ENCODE measurements at places on chromosomes 5 and 9.

DNA sequence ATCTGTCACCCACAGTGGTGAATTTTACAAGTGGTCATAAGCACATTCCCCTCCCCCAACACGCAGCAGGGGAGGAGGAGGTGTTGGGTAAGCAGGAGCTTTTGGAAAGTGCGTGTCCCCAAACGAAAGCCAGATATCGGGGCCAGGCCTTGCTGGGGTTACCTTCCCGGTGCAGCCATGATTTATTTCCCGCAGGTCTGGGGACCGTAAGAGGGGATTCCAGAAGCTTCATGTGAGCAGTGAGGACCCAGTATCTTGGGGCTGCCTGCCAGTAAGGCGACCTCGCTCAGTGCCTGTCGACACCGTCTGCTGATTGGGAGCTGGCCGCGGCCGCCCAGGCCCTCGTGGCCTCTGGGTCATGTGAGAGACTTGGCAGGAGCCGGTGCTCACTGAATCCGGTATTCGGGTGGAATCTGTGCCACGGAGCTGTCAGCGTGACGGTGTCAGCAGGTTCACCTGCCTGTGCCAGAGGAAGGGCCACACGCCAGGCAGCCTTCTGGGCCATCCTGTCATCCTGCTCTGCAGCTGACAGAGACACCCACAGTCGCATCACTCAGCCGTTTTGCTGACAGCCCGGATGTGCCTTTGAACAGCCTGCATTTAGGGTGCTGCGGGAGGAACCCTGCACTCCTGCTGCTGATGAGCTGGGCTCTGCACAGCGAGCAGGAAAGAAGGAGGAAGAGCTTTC is 37.3 kb downstream of the SEC61B start:
- DNase-seq, result no peak

- no peak for DNase-seq
These were observed 67.8 kb downstream of the ACTBL2 start for GRCh38 chr5:57414857-57415256.

GRCh38 chr9:124270504-124271335 is 13.0 kb downstream of the NEK6 start:
- DNase-seq, result no peak

DNA sequence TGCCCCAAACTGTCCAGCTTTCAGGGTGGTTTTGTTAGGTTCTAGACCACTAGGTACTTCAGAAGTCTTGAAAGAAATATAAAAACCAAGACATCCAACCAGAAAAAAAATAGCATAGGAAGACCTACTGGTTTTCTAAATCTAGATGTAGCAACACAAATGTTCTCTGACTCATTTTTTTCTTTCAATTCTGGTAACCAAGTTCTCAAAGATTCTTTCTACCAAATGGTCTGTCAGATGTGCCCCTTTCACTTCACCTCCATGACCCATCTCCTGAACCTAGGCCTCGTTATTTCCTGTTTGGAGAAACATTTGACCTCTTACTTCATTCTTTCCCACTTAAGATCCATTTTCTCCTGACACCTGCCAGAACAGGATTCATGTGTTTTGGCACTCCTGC is 355.3 kb downstream of the KIAA0825 start:
- DNase-seq, result no peak

DNA sequence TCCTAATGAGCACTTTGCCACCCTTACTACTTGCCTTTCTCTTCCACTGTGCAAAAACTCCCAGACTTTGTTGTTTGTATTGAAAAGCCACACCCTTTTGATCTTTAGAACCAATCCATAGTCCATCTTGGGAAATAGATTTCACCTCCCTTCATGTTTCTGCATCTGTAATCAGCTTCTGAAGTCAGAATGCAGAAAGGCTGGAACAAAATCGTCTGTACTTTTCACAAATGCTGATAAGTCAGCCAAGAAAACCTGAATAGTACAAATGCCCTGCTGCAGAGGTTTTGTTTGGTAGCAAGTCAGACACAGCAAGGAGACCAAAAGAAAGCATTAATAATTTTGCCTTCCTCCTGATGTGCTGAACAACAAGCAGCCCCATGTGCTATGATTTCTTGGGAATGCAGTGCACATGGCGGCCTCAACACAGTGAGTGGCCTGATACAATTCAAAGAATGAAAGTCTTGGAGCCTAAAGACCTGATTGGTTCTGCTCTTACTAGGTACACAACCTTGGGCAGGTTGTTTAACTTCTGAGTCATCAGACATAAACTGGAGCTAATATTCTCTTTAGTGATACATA is 59.2 kb upstream of the STK32A start:
- no peak for DNase-seq

DNA sequence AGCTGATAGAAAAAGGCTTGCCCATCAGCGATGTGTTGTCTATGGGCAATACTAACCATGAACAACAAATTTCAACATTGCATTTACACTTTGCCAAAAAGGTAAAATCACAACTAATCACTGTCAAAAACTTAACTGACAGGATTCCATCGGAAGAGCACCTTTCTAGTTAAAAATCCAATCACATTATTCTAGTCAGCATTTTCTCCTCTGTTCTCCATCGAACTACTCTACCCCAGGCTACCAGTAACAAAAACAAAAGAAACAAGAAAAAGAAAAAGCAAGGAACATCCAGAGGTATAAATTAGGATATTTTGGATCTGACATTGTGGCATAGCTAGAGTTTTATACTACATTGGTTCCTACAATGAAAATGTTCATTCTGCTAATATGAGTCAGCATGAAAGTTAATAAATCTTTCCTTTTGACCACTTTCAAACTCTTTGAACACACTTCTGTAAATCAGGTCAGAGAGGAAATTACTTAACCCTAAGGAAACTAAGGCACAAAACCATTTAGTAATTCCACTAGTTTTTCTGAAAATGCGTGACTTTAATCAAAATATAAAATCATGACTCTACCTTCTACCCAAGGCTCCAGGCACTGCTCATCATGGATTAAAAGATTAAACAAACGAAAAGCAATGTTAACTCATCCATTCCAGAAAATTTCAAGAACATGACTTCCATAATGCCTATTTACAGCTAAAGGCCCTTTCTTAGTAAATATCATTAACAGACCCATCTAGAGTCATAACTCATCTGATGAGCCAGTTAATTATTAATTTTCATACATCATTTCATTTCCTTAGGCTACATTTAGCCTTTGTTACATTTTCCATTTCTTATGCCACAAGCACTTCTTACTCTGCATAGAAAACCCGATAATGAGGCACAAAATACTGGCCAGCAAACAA is 10.2 kb downstream of the GLIS3 start:
- no peak for DNase-seq

DNA sequence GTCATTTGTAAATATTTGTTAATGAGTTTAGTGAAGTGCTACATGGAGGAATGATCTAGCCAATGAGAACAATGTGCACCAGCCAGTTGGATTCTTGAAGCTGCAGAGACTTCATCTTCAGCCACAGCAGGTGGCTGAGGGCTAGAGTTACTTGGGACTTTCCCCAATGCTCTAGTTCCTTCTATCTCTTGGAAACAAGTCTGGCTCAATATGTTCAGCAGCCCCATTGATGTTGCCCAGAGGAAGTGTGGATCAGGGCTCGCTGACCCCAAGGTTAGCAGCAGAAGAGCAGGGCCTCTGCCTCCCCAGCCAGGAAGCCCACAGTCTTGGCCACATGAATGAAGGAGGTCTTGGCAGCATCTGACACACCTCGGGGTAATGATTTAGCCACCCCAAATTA is 117.5 kb downstream of the SLC1A3 start:
- no peak for DNase-seq

- no peak for DNase-seq
These were observed 13.9 kb downstream of the SLC36A1 start for GRCh38 chr5:151461312-151461711.

DNA sequence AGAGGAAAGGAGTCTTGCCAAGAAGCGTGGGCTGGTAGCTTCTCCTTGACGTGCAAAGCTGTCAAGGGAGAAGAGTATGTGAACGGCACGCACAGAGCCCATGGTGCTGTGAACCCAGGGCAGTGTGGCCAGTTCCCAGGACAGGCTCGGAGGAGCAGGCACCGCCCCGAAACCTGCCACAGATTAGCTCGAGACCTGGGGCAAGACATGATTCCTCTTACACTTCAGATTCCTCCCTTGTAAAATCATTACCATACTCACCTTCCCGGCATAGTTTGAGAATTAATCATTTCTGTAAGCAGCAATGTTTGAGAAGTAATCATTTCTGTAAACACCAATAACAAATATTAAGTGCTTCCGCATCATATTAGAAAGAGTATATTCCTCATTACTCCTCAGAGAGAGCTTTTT is 19.9 kb downstream of the GOLM1 start:
- DNase-seq, result no peak

DNA sequence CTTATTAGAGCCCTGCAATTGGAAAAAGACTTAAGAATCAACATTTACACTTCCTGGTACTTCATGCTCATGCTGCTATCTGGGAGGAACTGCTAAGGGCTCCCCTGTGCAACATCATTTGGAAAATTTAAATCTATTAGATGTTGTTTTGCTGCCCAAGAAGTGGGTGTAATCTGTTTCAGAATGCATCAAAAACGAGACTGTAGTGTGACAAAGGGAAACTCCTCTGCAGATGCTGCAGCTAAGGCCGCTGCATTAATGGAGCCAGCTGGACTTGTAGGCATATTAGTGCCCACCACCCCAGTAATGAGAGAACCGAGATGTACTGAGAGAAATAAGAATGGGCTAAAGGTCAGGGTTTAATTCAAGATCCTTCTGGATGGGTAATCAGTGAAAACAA is 11.1 kb upstream of the PAIP1 start:
- DNase-seq, result no peak

- DNase-seq, result no peak
These were observed 19.7 kb downstream of the TUSC1 start for GRCh38 chr9:25658571-25658970.

- no peak for DNase-seq
These were observed 250.1 kb downstream of the PBX3 start for GRCh38 chr9:125997196-125997823.

GRCh38 chr9:89743573-89744254 is 138.9 kb downstream of the GADD45G start:
- DNase-seq, result peak; percentile 27

DNA sequence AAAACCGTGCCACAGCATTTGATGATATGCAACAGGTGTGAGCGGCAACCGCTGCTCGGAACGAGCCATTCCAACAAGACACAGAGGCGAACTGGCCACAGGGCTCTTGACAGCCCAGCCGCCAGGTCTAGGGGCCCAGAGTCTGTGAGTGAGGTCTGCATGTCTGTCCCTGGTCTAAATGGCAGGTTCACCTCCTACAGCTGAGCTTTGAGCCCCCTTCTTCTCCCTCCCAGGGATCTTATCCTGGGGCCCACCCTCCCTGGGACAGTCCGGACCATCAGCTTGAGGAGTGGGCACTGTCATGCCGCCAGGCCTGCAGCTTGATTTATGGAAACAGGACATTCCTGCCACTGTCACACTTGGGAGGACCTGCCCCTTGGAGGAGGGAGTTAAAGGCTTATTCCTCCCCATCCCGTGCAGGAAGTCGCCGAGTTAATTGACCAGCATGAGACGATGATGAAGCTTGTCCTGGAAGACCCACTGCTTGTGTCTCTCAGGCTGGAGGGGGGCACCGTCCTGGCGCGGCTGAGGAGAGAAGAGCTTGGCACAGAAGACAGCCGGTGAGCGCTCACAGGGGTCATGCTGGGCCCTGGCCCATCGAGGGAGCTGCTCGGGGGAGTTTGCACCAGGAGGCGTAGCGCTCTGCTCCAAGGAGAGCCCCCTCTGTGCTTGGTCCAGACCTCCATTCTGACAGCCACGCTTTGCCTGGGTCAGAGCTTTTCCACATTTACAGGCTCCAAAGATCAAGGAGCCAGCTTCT is 35.5 kb upstream of the LRRC14B start:
- no peak for DNase-seq

DNA sequence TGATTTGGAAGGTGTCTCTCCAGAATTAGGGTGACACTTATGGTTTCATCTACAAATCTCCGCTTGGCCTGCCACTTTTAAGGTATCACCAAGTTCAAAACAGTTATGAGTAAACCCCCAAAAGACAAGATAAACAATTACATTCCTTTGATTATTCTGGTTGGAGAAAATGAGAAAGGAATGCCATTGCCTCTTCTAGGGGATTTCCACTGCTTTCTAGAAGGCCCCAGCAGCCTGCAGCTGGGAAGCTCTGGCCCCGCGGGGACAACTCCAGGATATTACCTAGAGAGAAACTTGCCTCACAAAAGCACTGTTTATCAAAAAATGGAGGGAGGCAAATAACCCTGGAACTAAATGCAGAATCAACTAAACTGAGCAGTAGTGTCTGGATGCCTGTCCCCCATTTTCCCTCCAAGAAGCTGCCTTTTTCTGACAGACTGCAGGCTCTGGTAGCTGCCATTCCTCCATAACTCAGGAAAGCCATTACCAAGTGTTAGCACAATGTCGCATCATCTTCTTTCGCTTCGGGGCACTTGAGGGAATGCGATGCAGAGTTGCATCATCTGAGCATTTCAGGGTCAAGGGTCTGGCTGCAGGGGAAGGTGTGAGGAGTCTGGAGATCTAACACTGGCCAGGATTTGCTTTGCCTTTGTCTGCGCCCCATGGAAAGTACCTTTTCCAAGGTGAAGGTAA is 71.5 kb upstream of the PLPP6 start:
- no peak for DNase-seq

- no peak for DNase-seq
These were observed 167.5 kb downstream of the SAXO1 start for GRCh38 chr9:18865542-18865941.

GRCh38 chr5:76082772-76083554 is at the start of gene SV2C:
Gene SV2C, plus strand, starts transcription at chr5:76083383. Its CDS starts 48,368 bp downstream, at chr5:76131751.
- DNase-seq, result no peak

GRCh38 chr5:26553079-26553478 is 485.3 kb downstream of the CDH9 start:
- DNase-seq, result no peak

DNA sequence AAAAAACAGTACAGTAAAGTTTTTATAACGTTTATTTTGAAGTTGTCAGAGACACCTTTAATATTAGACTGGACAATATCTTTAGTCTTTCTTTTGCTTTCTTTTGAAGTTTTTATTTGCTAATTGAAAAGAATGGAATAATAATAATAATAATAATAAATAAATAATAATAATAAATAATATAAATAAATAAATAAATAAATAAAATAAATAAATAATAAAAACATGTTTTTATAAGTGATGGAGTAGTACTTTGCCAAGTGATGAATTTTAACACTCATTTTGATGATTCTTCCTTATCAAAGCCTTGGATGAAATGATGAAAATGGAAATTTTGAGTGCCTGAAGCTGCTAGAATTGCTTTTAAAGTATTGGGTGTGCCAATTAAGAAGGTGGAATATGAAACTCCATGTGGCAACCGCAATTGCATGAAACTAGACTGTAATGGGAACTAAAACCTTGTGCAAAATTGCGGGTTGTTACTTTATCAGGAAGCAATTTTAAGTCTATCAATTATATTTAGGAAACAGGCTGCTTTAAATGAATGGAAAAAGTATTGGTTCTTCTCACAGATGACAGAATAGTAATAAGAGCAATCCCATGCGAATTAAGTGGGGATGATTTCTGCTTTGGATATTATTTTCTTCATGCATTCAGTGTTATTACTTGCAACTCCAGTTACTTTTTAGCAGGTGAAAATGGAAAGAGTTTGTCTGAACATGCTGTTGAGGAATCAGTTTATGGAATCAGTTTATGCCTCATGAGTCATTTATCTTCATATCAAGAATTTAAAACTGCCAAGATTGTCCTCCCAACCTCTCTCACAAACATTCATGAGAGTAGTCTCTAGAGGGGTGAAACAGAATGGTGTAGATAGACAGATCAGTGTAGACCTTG is 4.6 kb downstream of the ANXA1 start:
- DNase-seq, result no peak

- no peak for DNase-seq
These were observed 149.9 kb downstream of the TRIO start for GRCh38 chr5:14292766-14293658.
